ENCODE measurements at places on chromosomes 5 and 9.

- DNase-seq: no peak
Observed at GRCh38 chr5:29414681-29415080, 1778.8 kb upstream of the CDH6 start.

GRCh38 chr5:4255441-4255840 is 659.8 kb downstream of the IRX1 start:
- no peak for DNase-seq

- DNase-seq: no peak
Observed at GRCh38 chr5:66144834-66145390, 812 bp downstream of the SREK1 start.

GRCh38 chr5:140647042-140647419 is 399 bp downstream of the NDUFA2 start:
- no peak for DNase-seq

DNA sequence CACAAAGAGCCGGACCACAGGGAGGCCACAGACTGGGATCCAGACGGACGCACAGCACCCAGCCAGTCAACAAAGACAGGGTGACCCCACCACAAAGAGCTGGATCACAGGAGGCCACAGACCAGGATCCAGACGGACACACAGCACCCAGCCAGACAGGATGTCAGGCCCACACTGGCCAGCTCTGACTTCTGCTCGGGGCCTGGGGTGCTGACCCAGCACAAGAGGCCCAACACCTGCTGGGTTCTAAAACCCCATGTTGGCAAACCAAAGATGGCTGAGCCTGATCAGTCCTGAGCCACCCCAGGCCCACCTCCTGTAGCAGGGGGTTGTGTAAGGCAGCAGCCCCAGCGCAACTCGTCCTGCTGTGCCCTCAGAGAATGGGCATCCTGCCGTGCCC is 5.2 kb upstream of the DPH7 start:
- no peak for DNase-seq

DNA sequence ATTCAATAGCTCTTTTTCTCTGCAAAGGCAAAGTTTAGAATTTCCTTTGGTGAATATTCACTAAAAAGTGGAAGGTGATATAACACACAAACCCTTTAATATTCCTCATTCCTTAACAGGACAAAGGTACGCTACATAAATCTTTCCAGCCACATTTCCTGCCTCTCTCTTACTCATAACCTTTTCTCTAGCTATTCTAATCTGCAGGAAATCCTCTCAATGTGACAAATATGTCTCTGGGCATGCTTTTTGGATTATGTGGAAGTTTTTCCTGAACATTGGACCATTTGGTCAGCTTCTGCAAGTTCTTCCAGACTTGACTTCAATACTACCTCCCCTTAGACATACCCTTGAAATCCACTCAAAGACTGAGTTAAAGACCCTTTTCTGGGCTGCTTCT is 186.3 kb upstream of the TUSC1 start:
- no peak for DNase-seq

- no peak for DNase-seq
Observed at GRCh38 chr9:124414612-124415011, 630 bp downstream of the PSMB7 start.

DNA sequence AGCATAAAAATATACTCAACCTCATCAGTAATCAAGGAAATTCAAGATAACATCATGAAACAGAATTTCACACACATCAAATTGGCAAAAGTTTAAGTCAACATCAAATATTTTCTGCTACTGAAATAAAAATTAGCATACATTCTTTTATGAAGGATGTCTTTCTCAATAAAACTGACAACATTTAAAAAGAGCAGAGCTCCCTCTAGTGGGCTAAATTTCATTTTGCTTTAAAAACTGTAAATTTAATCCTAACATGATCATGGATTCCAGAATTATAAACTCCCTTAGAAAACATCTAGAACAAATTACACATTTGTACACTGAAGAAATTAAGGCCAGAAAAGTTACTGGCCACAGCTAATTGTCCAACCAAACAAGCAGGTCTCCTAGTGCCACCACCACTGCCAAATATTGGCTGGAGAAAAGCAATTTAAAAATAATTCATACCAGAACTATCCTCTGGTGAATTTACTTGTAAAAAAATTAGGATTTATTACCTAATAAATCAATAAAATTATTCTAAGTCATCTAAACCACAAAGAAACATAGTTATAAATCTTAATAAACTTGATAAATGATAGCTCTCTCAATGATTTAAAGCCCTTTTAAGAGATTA is 31.2 kb downstream of the DEPDC1B start:
- peak; percentile 52 for DNase-seq

DNA sequence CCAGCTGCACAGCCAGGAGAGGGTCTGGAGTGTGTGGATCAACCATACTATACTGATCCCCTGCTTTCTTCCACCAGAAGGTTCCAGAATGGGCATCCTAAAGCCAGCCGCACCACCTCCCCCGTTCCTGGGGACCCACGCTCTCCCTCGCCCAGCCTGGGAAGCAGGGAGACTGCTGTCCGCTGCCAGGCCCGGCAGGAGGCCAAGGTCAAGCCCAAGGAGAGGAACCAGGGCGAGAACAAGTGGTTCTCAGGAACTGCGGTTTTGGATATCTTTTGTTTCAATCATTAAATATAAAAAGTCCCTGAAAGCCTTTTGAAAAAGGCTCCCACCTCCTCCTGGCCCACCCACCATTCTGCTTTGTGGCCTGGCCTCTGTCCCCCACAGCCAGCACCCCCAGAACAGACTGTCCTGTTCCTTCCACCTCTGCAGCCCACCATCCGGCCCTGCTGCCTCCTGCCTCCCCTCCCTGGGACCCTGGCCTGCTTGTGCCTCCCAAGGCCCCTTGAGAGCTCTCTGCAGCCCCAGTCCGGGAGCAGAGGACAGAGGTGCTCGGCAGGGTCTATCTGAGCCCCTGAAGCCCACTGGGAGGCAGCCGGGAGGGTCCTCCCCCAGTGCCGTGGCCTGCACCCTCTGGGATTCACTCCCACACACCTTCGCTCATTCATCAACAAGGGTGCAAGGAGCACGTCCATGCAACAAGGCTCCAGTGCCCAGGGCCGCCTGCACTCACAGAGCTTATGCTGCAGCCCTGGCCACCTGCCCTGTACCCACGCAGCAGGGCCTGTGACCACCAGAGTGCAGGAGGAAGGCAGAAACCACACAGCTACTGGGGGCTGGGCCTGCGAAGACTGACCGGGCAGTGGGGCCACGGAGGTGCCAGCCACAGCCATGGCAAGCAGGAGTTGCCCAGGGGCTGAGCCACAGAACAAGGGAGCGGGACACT is 614 bp upstream of the LCN6 start:
- no peak for DNase-seq

DNA sequence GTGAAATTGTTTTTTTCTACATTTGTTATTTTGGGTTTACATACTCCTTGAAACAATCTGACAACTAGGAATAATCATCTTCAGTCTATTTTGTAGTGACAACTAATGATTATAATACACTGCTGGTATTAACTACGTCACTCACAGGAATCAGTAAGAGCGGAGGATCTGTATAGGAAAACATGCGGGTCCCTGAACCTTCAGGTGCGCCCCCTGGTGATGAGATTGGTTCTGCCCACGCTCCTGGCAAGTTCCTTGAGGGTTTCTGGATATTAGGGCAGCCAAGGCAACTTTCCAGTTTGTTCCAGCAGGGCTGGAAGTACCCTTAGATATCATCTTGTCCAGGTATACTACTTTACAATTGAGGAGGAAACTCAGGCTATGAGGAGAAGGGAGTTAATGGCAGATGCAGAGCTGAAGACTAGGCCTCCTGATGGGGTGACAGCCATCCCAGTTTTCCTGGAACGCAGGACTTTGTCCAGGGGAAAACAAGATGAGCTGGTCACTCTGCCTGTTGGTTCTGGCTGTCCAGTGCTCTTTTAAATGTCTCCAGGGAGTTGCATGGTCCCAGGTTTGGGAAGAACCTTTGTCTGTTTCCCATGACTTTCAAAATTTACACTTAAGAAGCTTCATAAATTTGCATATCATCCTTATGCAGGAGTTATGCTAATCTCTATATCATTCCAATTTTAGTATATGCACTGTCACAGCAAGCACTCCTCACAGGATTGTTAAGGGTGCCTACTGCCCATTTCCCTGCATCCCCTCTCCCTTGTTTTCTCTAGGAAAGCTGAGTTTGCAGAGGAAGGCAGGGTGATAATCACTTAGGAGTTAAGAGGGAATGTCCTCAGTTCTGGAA is 14.9 kb upstream of the WNT8A start:
- DNase-seq: peak; percentile 75

- DNase-seq: peak; percentile 67
Observed at GRCh38 chr9:133406480-133407307, 11.1 kb downstream of the REXO4 start.

- DNase-seq: peak; percentile 44
Observed at GRCh38 chr5:1793301-1793740, 6.3 kb downstream of the MRPL36 start.

DNA sequence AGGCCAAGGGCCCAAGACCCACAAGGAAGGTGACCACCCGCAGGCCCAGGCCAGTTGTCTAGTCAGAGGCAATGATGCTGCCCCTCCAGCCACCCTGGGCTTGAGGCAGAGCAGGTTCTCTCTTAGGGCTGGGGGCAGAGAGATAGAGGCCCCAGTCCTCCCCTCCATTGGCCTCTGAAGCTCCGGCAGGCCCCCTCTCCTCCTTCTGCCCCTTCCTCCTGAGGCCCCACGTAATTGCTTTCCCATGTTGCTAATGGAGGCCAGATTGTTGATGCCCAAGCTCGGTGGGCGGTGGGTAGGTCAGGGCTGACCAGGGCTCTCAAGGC is 26.6 kb upstream of the ENHO start:
- DNase-seq: no peak

DNA sequence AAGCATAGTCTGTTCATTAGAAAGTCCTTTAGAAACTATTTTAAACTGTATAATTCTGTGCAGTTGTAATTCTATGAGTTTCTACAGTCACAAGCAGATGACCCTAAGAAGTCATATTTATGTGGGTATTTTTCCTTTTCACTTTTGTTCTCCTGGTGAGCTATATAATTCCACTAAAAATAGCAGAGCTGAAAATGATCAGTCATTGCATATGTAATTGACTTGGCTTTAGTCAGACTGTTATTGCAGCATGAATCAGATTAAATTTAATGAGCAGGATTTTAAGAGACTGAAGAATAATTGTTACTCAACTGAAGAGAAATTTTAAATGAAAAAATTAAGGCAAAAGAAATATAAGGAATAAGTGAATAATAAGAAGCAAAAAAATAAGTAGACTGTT is 108.5 kb downstream of the MTREX start:
- peak; percentile 32 for DNase-seq

DNA sequence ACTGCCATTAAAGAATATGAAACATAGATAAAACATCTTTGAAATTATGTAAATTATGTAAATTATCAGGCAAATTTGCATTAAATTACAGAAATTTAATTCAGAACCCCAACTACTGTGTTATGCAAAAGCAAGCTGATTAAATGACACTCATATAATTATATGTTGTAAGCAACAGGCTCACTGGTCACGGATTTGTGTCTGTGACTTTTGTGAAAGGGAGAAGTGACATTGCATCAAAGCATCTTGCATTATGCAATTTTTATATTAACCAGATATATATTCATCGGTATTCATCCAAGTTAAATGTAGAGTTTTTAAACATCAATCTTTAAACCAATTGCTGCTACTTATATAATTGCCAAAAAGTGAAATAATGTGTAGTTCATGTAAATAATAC is 13.0 kb upstream of the GLIPR2 start:
- no peak for DNase-seq

GRCh38 chr9:116901260-116901659 is 214.2 kb downstream of the TRIM32 start:
- DNase-seq: no peak

GRCh38 chr9:96442491-96442890 is 7.5 kb upstream of the HABP4 start:
- no peak for DNase-seq

DNA sequence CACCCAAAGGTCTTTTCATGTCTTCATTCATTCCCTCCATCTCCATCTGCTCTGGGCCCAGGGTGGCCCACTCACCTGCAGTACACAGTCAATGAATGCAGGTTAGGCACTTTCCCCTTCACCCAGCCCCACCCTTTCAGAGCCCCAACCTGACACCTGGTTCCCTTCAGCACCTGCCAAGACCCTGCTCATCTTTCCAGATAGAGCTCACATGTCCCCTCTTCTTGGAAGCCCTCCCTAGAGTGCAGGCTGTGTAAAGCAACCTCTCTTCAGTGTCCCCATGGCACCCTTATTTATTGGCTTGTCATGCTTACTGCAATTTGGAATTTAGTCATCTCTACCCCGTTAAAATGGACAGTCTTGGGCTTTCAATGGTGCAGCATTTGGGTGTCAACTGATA is 13.0 kb upstream of the CPEB4 start:
- DNase-seq: no peak

DNA sequence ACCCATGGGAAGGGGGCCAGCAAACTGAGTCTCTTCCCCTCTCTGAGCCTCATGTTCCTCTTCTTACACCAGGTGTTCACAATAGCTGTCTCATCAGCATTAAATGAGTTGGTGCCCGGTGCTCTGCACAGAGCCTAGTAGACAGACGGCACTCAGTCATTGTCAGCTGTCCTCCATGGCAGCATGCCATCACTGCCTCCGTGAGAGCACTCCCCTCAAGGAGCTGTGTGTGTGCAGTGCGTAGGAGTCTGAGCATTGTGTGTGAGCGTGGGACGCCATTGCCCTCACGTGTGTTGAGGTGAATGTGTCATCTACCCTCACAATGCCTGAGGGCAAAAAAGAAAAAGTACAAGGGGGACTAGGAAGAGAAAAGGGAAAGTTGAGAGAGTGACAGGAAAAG is 536.5 kb downstream of the CDK5RAP2 start:
- no peak for DNase-seq

DNA sequence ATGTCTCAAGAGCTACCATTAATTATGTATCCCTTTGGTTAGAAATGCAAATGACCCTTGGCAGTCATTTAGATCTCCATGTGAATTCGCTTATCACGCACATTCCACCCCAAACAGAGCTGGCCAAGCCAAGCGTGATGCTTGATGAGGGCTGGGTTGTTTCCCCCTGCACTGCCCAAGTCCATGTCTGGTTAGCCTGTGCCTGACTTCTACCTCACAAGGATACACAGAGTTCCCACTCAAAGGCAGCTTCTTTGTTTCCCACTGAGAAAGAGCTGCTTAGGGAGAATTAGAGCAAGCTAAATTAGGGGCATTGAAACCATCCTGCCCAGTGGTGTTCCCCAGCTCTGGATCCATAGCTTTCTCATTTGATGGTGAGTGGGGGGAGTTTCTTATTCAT is 87.2 kb downstream of the FSTL4 start:
- DNase-seq: no peak

- no peak for DNase-seq
Observed at GRCh38 chr9:79155308-79155707, 416.5 kb upstream of the TLE4 start.

GRCh38 chr9:26524267-26524666 is 368.3 kb downstream of the CAAP1 start:
- no peak for DNase-seq

GRCh38 chr5:174111287-174111973 is 65.9 kb downstream of the NSG2 start:
- no peak for DNase-seq

DNA sequence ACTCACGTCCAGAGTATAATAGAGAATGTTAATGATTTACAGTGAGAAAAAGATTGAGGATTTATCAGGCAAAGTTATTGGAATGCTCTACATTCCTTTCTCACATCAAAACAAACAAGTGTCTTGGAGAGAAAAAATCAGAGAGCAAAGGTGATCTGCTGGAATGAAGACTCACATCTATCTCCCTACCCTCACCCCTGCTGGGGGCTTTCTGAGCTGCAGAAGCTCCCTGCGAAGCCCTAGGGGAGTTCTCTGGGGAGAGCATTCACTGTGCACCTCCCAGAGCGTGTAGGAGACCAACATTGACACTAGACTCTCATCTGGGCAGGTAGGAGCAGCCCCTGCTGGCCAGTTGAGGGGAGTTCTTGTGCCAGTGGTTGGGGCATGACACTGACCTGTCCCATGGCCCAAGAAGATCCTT is 76.6 kb upstream of the ADAMTS16 start:
- DNase-seq: no peak

All from fibroblast of skin of scalp (primary cell).